ENCODE measurements at places on chromosomes 5 and 9.

GRCh38 chr5:135950611-135951010, 4.2 kb downstream of the LECT2 start:
- DNase-seq = no peak

GRCh38 chr9:82991671-82992070, 71.3 kb downstream of the RASEF start:
- DNase-seq = no peak

DNA sequence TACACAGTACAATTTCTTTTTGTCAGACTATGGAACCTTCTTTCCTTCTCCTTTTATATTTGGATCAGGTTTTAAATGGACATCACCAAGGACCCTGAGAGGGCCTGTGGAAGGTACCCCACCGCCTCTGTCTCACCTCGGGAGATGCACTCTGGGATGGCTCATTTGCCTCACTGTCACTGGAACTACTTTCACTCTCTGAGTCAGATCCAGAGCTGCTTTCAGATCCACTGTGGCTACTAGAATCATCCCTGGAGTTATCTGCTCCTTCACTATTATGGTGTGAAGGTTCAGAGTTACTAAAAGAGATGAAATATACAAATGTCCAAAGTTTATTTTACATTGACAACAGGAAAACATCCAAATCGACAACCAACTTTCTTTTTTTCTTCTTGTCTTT, 24.6 kb downstream of the LEAP2 start:
- no peak for DNase-seq

- no peak for DNase-seq
These were observed 535.2 kb downstream of the IRX1 start for GRCh38 chr5:4130819-4131218.

DNA sequence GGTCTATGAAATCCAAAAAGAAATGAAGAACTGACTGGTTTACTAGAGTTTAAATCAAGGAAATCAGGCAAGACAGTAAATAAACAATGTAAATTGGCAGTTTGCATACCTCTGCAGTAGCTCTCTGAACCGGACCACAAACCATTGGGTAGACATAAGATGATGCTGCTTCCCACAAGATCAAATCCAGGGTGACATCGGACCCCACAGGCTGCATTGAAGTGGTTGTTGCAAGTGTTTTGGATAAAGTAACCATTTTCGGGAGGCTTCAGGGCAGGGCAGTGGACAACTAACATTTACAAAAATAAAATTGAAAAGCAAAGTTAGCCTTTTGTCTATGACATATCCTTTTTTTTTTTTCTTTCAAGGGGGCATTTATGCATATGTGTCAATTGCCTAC, 66.7 kb downstream of the SVEP1 start:
- no peak for DNase-seq

DNA sequence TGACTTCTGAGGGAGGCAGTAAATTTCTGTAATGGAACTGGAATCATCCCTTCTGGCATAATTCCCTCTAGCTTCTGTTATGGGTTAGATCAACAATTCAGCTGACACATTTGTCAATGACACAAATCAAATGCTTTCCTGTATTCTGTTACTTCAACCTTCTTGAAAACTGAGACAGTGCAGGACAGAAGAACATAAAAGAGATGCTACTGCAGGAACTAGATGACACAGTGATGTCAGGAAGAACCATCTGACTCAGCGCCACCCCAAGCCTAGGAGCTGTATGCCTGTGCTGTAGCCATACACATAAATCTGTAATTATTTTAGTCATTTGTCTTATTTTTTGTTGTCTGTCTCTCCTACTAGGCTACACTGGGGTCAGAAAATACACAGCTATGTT, 18.2 kb upstream of the CEP120 start:
- DNase-seq = no peak

DNA sequence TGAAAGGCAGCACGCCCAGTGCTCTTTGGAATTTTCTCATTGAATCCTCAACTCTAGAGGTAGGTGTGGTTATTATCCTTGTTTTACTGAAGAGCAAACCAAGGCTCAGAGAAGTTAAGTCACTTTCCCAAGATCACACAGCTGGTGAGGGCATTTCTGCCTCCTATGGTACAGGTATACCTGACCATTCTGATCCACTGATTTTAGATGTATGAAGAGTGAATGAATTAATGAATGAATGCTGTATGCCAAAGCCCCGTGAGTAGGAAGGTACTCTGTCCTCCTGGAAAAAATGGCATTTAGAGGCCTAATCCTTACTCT, 18.2 kb upstream of the CSF1R start:
- DNase-seq = no peak

DNA sequence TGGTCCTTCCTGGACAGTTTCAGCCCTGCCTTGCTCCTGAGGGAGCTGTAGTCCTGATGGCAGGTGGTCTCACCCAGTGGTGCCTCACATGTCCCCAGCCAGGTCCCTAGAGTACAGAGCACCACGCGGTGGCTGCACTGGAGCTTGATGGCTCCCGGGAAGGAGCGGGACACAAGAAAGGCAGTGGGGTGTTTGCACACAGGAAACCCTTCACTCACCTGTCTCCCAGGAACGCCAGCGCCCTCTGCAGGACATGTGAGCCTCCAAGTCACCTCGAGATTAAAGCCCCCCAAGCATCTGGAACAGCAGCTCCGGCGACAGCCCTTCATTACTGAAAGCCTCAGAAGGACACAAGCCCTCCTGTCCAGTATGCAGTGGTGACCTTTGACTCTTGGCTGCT, 19.9 kb upstream of the TMEM250 start:
- DNase-seq = peak; percentile 91

DNA sequence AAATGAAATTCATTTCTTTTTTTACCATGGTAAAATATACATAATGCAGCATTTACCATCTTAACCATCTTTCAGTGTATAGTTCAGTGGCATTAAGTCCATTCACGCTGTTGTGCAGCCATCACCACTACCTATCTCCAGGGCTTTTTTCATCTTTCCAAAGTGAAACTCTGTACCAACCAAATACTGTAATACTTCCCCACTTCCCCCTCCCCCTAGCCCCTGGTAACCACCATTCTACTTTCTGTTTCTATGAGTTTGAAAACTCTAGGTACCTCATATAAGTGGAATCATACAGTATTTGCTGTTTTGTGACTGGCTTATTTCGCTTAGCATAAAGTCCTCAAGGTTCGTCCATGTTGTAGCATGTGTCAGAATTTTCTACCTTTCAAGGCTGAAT, 23.4 kb downstream of the SPAAR start:
- DNase-seq = no peak

GRCh38 chr9:1388216-1388615, 338.1 kb downstream of the DMRT2 start:
- DNase-seq = no peak

- DNase-seq = no peak
These were observed 13.3 kb downstream of the NR2F1 start for GRCh38 chr5:93596310-93596675.

GRCh38 chr5:26610577-26610976, 427.8 kb downstream of the CDH9 start:
- DNase-seq = peak; percentile 10

DNA sequence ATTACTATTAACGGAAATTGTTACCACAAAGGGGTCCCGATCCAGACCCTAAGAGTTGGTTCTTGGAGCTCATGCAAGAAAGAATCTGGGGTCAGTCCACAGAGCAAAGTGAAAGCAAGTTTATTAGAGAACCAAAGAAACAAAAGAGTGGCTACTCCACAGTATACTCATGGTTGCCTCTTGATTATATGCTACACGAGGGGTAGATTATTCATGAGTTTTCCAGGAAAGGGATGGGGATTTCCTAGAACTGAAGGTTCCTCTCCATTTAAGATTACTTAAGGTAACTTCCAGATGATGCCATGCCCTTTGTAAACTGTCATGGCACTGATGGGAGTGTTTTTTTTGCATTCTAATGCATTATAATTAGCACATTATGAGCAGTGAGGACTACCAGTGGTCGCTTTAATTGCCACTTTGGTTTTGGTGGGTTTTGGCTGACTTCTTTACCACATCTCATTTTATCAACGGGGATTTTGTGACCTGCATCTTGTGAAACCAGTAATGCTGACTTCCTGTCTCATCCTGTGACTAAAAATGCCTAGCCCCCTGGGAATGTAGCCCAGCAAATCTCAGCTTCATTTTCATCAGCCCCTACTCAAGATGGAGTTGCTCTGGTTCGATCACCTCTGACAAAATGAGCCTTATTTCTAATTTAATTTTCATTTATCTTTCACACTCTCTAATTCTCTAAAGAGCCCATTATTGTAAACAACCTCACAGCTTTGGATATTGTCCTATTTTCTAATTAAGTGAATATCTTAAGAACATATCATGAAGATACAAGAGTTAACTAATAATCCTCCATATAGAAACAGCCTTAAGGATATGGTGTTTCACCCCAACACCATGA, 336.3 kb downstream of the RASEF start:
- DNase-seq = no peak

DNA sequence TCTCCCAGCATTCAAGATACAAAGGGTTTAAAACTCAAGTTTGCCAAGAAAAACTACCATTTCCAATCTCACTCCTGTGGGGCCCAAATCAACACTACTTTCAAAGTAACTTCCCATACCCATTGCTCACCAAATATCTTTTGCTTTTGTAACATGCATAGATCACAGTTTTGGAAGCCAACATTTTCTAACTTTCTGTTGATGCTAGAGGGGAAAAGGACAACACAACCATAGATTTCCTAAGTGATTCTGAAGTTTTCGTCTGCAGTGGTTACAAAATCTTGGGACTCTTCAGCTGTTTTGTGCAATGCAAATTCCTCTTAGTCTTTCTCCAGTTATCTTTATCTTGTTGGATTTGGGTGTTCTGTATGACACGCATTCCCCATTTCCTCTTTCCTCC, 94.1 kb upstream of the PAPPA start:
- no peak for DNase-seq

GRCh38 chr5:8349855-8350254, 480.9 kb downstream of the MTRR start:
- DNase-seq = no peak

GRCh38 chr5:179355976-179356974, 11.0 kb upstream of the ADAMTS2 start:
- DNase-seq = no peak

GRCh38 chr5:4977416-4978110, 162.6 kb upstream of the ADAMTS16 start:
- DNase-seq = peak; percentile 15

DNA sequence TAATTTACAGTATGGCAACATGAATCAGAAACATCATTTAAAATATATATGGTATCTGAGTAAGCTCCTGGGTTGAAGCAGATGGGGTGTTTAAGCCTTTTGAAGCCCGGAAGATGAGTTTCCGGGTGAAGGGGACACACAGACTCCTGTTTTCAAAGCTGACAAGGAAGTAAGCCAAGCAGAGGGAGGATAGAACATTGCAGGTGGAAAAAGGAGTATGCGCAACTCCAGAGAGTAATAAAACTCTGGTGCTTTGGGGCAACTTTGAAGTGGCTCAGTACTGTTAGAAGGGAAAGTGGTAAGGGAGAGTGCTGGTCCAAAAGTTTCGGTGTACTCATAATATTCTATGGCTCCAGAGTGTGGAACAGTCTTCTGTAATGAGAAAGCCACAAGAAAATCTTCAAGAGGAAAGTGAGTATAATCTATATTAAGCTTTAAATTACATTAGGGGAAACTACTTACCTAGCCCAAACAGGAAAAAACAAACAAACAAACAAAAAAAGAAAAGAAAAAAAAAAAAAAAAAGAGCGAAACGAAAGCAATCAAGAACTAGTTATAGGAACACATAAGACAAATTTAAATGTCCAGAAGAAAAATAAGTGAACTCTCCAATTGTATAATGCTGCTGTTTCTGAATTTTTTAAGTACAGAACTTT, 2.3 kb upstream of the ST8SIA4 start:
- DNase-seq = no peak

- DNase-seq = peak; percentile 63
These were observed 11.7 kb upstream of the GADD45G start for GRCh38 chr9:89592963-89593726.

GRCh38 chr5:39062104-39062503, 12.1 kb downstream of the RICTOR start:
- no peak for DNase-seq

DNA sequence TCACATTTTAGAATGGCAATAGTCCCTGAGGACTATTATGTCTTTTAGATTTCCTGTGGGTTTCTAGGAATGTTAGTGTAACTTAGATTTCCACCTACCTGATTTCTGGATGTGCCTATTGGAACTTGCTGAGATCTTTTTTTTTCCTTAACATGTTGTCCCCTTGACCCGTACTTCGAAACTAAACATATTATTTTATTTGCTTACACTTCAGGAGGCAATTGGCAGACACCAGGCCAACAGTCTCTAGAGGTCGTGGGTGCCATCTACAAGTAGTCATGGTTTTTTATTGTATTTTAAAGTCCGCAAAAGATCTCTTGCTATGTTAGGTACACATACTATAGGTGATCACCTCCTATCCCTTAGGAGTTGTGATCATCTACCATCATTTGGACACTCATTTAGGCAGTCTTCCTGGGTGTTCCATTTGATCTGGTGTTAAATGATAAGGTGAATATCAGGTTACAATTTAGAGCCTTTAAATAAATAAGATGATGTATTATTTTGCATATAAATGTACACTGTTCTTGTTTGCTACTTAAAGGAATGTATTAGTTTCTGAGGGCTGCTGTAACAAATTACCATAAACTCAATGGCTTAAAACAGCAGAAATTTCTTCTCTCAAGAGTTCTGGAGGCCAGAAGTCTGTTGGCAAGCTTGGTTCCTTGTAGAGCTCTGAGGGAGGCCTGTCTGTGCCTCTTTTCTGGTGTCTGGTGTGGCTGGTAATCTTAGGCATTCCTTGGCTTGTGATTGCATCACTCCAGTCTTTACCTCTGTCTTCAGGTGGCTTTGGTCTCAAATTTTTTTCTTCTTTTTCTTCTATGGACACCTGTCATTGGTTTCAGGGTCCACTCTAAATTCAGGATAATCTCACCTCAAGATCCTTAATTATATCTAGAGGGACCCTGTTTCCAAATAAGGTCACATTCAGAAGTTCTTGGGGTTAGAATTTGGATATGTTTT, 64.8 kb downstream of the ZCCHC7 start:
- no peak for DNase-seq

GRCh38 chr5:6788956-6789649, 75.9 kb downstream of the TENT4A start:
- DNase-seq = peak; percentile 32

- DNase-seq = no peak
These were observed 2.2 kb downstream of the PLCXD3 start for GRCh38 chr5:41508186-41508585.

GRCh38 chr9:98523231-98523901, 185.4 kb downstream of the GABBR2 start:
- peak; percentile 27 for DNase-seq

GRCh38 chr5:15285901-15286583, 213.9 kb upstream of the FBXL7 start:
- DNase-seq = no peak

DNA sequence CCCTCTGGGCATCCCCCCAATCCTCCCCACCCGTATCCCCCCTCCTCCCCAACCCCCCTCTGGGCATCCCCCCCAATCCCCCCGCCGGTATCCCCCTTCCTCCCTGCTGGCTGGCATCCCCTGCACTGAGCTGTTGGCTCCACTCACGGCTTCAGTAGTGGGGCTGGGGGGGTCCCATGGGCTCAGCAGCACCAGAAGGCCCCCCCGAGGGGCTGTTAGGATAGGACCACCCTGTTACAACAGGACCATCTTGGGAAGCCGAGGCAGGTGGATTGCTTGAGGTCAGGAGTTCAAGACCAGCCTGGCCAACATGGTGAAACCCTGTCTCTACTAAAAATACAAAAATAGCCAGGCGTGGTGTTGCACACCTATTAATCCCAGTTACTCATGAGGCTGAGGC, 42.4 kb downstream of the EXD3 start:
- peak; percentile 70 for DNase-seq
